NCI-H2081 (cell line): ENCODE measurements at places on chromosomes 1 and 21.

GRCh38 chr21:44291936-44292811, 6.5 kb downstream of the AIRE start:
- no peak for DNase-seq

GRCh38 chr1:167330601-167331293, 110.1 kb downstream of the POU2F1 start:
- DNase-seq: no peak

GRCh38 chr1:48697066-48697707, 79.5 kb downstream of the BEND5 start:
- DNase-seq: peak; percentile 80

GRCh38 chr1:116033322-116033721, 57.0 kb downstream of the SLC22A15 start:
- peak; percentile 80 for DNase-seq

GRCh38 chr21:40770435-40771055, 76.4 kb downstream of the DSCAM start:
- no peak for DNase-seq

GRCh38 chr1:59266927-59267293, 30.0 kb upstream of the FGGY start:
- no peak for DNase-seq

GRCh38 chr1:229229721-229230139, 41.2 kb upstream of the RAB4A start:
- no peak for DNase-seq

GRCh38 chr1:176174108-176174507, 33.0 kb downstream of the COP1 start:
- no peak for DNase-seq

DNA sequence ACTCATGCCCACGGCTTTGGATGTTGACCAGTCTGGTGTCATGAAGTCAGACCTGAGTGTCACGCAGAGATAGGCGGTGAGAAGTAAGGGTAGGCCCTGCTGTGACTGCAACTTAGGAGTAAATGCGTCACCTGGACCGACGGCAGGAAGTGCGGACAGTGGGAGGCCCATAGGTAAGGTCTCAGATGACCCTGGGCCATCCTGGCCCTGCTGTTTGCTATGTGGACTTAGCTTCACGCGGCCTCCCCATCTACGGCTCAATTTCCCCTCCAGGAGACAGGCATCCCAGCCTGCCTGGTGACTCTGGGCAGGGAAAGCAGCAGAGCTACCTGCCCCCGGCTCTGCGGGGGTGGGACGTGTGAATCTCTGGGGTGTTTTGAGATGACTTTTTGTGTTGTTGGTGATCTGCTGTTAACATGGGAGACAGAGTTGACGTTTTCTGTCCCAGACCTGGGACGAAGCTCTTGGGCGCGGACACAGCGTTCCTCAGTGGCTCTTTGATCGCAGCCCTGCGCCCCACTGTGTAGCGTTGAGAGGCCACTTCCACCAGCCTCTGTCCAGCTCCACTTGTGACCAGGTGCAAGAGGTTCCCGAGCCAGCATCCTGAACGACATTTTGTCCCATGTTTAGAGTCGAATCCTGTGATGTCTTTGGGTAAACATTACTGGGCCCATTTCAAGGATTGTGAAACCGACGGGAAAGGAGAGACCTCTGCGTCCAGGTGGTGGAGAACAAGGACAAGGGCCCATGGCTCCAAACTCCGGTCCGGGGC, 39.9 kb downstream of the CRYAA start:
- DNase-seq: no peak

DNA sequence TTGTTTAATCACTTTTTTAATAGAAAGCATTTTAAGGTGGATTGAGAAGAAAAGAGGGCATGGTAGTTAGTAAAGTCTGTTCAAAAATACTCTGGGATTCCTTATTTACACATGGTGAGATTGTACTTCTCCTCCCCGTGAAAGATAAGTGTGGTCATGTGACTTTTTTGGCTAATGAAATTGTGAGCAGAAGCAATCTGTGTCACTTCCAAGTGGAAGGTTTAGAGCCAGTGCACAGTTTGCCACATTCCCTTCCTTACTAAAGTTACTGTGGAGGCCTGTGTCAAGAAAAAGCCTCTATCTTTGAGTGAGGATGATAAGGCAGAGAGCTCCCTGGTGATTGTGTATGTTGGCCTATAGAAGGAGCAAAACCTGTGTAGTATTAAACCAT, 471.3 kb downstream of the OMA1 start:
- DNase-seq: no peak

DNA sequence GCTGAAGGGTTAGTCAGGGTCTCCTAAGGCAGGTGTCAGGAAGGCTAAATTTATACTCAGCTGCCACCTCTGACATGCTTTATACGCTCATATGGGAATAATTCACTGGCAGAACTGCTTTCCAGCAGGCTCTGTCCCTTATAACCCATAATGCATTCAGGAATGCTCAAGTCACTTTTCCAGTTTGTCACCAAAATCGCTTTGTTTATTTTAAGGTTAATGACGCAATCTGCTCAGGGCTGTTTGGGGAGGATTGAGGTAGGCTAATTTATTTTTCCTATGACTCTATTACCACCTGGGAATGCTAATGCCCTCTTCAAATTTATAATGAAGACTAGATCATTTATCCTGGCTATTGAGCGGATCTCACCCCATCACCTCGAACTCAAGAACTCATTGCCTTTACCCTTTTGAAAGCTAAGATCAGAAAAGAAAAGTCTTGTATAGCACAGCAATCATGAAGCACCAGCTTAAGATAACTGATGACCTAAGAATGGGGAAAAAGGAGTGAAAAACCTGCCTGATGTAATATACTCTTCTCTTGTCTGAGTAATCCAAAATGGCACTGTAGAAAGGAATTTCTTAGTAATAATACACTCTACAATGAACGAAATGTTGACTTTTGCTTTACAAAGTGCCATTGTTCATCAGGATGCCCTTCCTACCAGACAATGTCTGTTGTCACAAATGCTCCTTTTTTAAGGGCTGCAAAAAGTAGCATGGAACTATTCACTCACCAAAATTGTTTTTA, 97.9 kb upstream of the EXO1 start:
- DNase-seq: no peak

DNA sequence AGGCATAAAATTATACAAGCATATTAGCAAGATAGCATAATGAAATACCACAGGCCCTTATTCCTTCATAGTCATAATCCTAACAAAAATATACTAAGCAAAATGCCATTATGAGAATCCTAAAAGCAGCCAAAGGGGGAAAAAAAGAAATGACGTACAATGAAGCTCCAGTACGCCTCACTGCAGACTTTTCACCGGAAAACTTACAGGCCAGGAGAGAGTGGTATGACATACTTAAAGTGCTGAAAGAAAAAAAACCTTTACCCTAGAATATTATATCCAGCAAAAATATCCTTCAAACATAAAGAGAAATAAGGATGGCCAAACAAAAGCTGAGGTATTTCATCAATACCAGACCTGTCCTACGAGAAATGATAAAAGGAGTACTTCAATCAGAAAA, 19.5 kb downstream of the ZNF695 start:
- DNase-seq: no peak

- no peak for DNase-seq
Measured at GRCh38 chr1:207130252-207131036, 26.4 kb downstream of the C4BPA start.

- DNase-seq: no peak
Measured at GRCh38 chr1:93257889-93258288, 77.4 kb downstream of the CCDC18 start.

GRCh38 chr1:227003165-227003564, 63.1 kb downstream of the COQ8A start:
- no peak for DNase-seq

GRCh38 chr1:235831148-235831547, 35.6 kb downstream of the LYST start:
- DNase-seq: no peak

DNA sequence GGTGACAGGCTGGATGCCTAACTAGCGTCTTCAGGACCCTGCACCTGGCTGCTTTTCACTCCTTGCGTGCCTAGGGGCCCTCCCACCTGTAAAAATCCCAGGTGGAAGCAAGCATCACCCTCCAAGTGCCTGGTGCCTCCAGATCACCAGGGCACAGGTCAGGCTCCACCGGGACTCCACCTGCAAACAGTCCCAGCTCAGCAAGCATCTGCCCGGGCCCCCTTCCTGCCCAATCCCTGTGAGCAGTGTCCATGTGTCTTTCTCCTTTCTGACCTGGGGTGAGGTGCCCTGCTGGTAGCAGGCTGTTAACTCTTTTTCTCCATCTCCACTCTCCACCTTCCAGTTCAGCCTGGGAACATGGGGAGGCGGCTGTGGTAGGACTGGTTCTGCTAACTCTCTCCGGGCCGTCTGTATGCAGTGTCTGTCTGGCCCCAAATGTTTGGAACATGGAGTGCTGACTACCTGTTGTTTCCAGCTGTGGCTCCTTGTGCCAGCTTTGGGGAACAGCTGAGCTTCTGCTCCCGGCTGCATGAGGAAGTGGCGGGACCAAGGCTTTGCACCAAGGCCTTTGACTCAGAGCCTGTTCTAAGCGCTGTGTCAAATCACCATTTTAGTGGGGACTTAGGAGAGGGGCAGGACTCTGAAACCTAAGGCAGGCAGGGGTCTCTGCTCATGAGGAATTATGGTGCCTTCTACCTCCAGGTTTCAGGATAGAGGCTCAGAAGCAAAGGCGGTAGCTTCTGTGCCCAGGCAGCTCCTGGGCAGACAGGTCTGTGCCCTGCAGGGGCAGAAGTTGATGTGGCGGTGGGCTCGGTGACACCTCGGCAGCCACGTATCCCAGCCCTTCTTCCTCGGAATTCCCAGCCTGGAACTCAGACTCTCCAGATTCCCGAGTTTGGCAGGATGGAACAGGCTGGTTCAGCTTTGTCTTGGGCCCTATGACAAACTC, 5.5 kb downstream of the GPR137B start:
- no peak for DNase-seq

- DNase-seq: no peak
Measured at GRCh38 chr1:6625584-6626149, 999 bp downstream of the THAP3 start.

- no peak for DNase-seq
Measured at GRCh38 chr1:211870156-211870555, 39.6 kb upstream of the LPGAT1 start.

- DNase-seq: no peak
Measured at GRCh38 chr1:18607289-18607760, 23.3 kb upstream of the PAX7 start.

GRCh38 chr1:60279798-60280197, 206.2 kb upstream of the C1orf87 start:
- no peak for DNase-seq

DNA sequence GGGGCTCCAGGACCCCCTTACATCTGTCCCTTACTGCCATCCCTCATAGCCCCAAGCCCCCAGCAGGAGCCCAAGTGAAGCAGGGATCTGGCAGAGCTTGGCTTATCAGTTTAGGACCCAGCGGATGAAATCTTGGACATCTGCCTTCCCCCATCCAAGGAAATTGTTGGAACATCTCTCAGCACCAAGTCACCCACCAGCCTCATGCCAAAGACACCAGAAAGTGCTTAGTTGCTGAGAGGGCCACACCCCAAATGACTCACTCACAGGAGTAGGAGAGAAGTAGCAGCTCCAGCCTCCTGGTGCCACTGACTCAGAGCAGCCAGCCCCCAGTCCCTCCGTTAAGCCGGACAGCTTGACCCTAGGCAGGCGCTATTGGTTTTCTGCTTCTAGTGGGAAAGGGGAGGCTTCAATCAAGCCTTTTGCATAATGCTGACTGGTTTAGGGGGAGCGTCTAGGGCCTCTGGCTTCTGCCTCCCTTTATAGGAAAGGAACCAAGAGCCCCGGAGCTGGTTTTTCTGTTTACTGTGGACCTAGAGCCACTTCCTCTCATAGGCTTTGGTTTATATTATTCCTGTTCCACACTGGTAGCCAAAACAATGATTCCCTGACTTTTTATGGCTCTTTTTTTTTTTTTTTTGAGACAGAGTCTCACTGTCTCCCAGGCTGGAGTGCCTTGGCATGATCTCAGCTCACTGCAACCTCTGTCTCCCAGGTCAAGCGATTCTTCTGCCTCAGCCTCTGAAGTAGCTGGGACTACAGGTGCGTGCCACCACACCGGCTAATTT, 114.2 kb upstream of the IPO9 start:
- DNase-seq: no peak

DNA sequence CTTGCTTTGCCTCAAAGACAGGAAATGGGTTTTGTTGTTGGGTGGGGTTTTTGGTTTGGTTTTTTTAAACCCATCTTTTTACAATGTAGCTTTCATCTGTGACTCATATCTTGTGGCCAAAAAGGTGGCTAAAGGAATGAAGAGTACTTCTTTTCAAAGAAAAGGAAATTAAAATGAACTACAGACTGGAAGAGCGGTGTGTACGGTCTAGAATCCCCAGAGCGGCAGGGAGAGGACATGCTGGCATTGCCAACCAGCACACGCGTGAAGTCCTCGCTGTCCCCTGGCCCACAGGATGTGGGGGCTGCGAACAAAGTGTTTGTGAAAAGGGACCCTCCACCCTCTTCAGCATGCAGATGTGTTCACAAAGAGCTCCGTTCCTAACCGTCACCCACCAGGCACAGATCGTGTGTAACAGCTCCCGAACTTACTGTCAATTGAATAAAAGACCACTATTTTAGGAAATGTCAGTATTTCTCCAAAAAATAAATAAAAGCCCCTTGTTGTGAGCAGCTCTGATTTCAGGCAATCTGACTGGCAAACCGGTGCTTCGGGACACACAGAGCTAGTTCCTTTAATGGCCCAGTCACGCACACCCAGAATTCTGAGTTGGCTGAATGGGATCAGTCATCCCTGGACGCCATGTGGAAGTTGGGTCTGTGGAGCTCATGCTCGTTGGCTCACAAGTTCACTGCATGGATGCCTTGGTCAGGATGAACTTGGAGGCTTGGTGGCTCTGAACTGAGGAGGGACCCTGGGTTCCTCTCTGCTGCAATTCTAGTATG, 602.9 kb downstream of the NPHP4 start:
- DNase-seq: no peak

DNA sequence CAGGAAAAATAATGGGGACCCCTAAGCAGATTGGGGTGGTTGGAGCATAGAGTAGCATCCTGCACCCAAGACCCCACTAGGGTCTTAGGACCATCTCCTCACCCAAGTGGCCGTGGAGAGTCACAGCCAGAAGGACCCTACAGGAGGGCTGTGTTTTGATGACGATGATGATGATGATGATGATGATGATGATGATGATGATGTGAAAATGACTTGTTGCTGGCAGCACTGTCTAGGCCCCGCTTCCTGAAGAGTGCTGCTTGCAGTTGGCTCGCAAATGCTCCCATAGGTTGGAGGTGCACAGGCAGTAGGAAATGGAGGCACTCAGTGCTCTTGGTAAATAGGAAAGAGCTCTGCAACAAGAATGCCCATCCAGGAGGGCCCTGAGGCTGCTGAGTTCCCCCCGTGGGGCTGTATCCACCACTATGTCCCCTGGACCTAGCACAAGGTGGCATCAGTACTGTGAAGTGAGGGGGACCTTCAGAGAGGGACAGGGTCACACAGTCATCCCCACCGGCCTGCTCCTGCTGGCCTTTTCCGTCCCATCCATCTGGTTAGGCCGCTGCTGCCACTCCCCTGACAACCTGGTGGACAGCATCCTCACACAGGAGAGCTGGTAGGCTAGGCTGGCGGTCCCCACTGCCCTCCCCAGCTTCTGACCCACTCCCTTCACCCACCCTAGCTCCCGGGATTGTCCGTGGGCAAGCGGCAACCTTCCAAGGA, 139.6 kb downstream of the FOXD2 start:
- no peak for DNase-seq
